ENCODE measurements at places on chromosomes 6 and 20.

- no peaks in the 10 kb centered on the region for H3K27me3 ChIP-seq
- no peaks in the 10 kb centered on the region for H3K36me3 ChIP-seq
- H3K4me3 ChIP-seq = no peak overlapping the region
- peaks cover 31% of the 10 kb centered on the region for H3K4me1 ChIP-seq
Measured at GRCh38 chr6:166565084-166565967, 21.2 kb downstream of the RAMACL start.

DNA sequence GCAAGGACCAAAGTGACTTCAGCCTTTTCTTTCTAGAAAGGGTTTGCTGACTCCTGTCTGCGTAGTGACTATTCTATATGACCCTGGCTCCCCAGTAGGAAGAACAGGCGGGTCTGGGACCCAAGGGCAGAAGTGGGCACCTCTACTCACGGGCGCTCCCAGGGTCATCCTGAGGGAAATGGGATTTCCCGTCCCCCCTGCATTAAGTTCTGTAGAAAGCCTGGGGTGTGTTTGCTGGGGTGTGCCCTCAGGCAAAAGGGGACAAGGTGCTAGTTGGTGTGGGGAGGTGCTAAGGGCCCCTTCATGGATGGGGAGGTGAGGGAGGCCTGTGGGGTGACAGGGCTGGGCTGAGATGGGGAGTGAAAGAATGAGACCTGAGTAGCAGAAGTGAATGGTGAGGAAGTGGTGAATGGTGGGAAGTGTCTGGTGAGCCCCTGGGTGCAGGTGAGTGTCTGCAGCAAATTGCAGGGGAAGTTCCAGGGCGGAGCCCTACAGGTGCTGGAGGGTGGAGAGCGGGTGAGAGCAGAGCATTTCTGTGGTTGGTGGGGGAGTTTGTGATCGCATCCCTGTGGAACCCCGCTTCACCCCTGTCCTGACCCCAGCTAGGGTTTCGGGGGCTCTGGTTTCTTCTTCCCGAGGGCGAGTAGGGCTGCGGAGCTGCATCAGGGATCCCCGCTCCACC, 21.1 kb downstream of the RAET1L start:
- no peak for DNase-seq
- no peaks in the 10 kb centered on the region for H3K36me3 ChIP-seq
- peaks cover 22% of the 10 kb centered on the region for H3K4me1 ChIP-seq

DNA sequence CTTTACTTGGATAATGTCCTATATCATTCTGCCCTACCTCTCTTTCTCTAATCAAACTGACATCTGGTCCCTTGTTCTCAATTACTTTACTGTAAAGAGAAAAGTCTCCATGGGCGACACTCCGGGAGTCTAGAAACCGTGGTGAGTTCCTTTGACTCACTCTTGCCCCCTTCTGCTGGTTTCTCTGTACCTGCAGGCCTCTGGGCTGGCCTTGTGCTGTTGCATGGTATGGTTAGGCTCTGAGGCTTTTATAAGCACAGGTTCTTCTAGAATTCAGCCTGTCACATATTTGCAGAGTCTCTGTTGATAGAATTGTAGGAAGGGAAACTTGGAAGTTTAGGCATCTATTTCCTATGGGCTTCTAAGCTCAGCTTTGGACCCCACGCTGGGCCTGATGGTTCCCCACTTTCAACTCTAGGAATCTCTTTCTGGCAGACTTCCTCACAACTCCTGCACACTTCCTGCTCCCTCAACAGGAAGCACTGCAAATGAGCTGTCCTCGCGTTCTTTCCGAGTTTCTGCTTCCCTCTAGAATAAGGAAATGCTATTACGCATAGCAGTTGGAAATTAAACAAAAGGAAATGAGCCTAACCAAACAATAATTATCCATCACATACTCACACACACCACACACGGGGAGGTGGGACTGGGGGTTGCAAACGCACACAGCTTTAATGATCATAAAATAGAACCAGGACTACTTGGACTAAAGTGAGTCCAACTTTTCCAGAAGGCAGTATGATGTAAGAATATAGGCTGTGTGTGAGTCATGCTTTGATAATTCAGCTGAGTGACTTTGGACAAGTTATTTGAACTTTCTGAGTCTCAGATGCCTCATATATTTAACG, 683.3 kb downstream of the QKI start:
- H3K27me3 ChIP-seq = no peaks in the 10 kb centered on the region

- H3K27me3 ChIP-seq = no peaks in the 10 kb centered on the region
- no peaks in the 10 kb centered on the region for H3K36me3 ChIP-seq
- peak overlapping the region; percentile 31 for H3K27ac ChIP-seq
- H3K4me1 ChIP-seq = peaks cover 15% of the 10 kb centered on the region
Measured at GRCh38 chr6:107657755-107658461, 166.2 kb downstream of the SCML4 start.

Data from vagina (tissue), 2 donors.